ENCODE measurements at places on chromosomes 7 and 10.

DNA sequence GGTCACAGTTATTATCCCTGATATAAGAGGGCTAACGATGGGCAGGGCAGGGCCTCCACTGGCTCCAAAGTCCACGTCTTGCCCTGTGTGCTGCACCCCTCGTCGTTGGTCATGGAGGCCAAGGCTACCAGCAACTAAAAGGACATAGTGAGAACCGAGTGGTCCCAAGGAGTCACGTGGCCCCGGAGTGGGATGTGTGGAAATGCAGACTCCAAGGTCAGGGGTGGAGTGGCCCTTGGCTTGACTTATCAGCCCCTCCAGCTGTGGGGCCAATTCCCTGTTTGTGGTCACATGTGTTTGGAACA, 30.7 kb downstream of the BTBD16 start:
- DNase-seq, result no peak

- DNase-seq, result no peak
Measured at GRCh38 chr7:130875265-130875741, 141.3 kb upstream of the KLF14 start.

DNA sequence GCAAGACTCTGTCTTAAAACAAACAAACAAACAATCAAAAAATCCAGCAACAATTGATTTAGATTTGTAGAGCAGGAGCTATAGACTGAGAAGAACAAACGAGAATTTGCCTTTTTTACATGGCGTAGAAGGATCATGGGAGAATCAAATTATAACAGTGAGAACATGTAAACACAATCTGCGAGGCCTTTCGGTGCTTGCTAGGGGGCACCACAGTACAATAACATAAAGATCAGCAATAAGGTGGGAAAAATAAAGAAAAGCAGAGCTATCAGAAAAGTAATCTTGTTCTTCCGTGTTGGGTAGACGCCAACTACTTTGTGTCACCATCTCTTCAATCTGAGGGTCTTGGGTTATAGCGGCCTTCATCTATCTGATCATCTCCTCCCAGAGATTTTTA, 82.2 kb downstream of the NOD1 start:
- DNase-seq, result no peak

DNA sequence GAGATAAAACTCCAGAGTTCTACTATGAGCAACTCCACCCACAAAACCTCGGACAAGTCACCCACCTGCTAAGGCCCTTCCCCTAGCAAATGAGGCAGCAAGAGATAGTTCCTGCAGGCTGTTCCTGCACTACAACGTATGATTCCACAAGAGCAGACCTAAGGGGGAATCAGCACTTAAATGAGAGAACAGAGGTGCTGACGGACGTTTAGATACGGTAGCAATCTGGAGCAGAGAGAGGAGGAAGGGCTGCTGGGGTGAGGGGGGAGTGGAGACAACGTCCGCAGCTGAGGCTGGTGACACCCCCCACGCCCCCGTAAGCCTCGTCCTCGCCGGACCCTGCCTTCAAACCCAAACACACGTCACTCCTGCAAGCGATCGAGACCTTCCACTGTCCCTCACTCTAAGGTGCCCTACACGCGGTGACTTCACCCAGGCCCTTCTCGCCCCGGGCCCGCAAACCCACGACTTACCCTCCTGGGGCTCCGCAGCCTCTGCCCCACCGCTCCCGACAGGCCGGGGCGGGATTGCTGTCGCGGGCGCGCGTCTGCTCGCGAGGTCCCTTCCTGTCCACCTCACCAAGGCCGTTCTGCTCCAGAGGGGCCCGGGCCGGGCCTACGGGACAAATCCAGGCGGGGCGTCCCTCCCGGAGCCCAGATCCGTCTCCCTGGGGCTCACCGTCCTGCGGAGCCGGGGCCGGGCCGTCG, 635 bp downstream of the ZNF12 start:
- no peak for DNase-seq

- no peak for DNase-seq
Measured at GRCh38 chr10:121791761-121792160, 136.1 kb downstream of the ATE1 start.

GRCh38 chr7:24896031-24896501, 83.9 kb downstream of the OSBPL3 start:
- no peak for DNase-seq

DNA sequence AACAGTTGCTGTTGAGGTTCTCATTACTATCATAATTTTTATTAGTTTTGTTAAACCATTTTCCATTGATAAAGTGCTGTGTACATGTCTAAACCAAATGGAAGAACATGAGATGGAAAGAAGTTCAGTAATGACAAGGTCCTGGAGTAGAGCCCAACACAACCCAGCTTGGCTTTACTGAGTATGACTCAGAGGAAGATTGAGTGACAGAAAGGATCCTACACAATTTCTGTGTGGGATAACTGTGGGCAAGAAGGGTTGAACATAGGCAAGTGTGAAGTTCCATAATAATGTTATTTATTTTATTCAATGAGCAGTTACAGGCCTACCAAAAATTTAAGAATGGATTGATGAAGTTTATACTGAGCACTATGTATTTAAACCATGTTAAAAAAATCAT, 15.9 kb downstream of the PRKG1 start:
- no peak for DNase-seq

- DNase-seq, result no peak
Measured at GRCh38 chr10:114749014-114749413, 72.6 kb upstream of the FHIP2A start.

GRCh38 chr7:28703037-28703765, 254.9 kb downstream of the TRIL start:
- no peak for DNase-seq

GRCh38 chr10:3231951-3232730, 59.6 kb upstream of the PITRM1 start:
- DNase-seq, result no peak

DNA sequence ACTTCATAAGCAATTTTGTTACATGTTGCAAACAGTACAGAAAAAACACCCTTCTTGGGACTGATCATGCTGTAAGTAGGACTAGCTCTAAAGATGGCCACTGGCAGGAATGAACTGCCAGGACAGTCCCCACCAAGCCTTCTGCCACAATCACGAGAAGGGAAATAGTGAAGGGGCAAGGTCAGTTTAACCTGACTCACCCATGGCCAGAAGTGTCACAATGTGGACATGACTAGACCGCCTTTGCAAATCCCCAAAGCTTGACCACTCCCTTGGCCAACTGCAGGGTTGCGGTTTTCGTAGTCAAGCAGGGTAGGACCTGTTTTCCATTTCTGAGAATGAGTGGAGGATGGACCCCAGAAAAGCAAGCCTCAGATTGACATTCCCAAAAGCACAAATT, 19.4 kb upstream of the FRAT2 start:
- no peak for DNase-seq

- DNase-seq, result no peak
Measured at GRCh38 chr10:96910488-96911395, 78.6 kb downstream of the LCOR start.

GRCh38 chr10:101141616-101142532, 10.8 kb downstream of the TLX1 start:
- DNase-seq, result peak; percentile 81
